LNCaP clone FGC (cell line): ENCODE measurements at places on chromosomes 13 and 19.

DNA sequence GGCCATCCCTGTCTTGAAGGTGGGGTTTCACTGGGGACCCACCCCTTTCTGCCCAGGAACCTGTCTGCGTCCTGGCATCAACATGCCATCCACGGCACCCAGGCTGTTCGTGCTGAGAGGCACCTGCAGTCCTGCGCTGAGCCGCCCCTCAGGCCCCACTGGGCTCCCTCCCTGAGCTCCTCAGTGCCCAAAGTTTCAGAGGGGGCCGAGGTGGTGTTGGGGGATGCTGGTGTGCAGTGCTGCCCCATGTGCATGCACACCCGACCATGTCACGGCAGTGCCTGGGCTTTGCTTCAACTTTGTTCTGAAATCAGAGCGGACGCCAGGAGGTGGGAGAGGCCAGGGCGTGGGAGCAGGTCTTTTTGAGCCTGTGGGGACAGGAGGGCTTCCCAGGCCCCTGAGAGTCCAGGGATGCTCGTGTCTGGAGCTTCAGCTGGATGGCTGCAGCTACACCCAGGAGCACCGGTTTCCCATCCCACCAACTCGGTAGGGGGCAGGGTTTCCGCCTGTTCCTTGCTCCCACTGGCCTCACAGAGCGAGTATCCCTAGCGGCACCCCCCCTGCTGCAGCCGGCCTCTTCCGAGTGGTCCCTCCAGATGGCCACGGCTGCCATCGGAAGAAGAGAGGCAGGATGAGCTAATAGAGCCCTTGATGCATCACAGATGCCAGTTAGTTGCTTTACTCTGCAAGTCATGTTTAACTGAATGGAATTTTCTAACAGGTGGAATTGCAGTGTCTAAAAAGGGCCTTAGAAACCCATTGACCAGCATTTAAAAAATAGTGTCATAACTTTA lies 44.0 kb downstream of the WDFY2 start:
- DNase-seq, result no peak

GRCh38 chr13:74839656-74840055 lies 642.3 kb downstream of the TBC1D4 start:
- DNase-seq, result no peak

DNA sequence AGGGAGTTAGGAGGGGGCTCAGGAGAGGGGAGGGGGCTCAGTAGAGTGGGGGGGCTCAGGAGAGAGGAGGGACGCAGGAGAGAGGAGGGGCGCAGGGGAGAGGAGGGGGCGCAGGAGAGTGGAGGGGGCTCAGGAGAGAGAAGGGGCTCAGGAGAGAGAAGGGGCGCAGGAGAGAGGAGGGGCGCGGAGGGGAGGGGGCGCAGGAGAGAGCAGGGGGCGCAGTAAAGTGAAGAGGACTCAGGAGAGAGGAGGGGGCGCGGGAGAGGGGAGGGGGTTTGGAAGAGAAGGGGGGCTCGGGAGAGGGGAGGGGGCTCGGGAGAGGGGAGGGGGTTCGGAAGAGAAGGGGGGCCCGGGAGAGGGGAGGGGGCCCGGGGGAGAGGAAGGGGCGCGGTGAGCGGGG lies 700 bp downstream of the MADCAM1 start:
- no peak for DNase-seq

DNA sequence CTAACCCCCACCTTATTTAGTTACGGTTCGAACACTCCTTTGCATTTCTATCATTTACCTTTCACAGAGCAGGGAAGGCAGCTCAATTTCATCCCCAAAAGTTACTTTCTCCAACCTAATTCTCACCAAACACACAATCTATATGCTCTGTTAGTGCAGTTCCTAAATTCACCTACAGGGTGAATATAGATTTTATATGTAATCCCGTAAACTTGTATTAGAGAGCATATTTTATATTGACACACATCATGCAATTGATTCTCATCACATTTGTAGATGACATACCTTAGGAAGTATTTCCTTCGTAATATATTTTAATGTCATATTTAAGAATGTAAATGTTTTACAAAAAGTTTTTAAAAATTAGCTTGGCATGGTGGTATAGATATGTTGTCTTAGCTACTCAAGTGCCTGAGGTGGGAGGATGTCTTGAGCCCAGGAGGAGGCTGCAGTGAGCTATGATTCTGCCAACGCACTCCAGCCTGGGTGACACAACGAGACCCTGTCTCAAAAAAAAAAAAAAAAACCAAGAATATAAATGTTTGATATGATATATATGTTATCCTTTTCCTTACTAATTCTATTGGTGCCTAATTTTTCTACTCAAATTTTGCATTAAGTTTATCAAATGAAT lies 57.3 kb upstream of the TNFRSF19 start:
- DNase-seq, result no peak

DNA sequence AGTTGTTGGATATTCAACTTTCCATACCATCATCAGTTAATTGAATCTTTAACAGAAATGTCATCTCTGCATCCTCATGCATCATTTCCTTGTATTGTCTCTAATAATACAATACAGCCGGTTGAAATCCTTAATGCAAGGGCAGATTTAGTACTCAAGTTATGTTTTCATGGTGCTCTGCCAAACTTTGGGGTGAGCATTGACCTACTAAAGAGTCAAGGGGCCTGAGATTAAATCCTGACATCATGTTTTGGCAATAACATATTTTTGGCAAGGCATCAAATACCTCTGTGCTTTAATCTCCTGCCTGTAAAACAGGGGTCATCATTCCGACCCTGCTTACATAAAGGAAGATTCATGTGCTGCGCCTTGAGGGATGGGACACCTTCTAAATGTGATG lies 42.7 kb upstream of the ABCC4 start:
- no peak for DNase-seq
